ENCODE measurements at places on chromosomes 3 and 15.

DNA sequence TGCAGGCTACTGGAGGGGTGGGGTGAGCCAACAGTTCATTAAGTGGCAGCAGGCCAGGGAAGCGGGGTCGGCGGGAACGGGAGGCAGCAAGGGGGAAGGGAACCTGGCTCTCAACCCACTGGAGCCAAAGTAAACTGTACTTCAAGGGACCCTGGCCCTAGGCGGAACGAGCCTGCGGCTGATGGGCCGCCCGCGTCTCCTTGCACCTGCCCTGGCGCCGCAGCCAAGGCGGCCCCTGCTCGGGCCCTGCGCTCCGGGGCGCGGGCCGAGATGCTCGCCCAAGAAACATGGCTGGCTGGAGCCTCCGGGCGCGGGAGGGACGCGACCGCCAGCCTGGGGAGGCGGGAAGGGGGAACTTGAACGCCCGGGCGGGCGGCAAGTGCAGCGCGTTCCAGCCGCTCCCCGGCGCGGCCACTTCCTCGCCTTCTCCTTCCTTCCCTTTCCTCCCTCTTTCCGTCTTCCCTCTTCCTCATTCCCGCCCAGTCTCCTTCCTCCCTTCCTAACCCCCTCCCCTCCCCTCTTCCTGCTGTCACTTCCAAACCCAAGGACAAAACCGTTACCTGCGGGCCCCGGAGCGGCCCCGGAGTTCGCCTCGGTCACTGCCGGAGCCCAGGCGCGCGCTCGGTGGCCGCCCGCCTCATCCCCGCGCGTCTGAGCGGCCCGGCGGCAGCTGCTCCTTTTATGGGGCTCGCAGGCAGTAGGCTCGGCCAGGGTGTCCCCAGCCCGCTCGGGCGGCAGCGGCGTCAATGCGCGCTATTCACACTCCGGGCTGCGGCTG, 489.7 kb downstream of the MAGI1 start:
- no peak for DNase-seq

DNA sequence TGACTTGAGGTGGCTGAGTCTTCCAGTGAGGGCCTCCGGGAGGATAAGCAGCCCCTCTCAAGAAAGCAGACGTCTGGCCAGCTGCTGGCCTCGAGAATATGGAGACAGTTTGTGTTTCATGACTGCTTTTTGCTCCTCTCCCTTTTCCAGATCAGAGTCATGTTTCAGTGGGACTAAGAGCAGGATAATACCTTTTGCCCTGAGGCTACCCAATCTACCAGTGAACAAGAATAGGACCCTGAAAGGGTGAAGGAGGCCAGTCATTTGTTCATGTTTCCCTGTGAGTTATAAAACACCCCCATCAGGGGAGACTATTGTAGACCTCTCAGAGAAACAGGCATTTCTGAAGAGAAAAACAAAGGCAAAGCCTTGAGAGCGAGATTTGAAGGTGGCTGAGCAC, 137.4 kb downstream of the RYR3 start:
- no peak for DNase-seq

DNA sequence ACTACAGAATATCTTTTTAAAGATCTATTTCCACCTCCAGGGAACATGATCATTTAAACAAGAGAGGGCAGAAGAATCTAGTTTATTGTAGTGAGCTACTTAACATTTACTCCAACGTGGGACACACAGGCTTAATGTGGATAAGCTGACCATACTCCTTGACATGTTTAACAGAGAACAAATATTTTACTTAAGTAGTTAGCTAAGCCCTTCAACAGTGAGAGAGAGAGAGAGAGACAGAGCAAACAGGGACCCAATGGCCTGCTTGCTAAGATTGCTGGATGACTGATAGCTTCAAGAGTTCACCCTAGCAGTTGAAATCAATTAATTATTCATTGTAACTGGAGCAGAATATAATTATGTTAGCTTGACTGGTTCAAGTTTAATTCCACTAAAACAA, 158.6 kb downstream of the ADAM10 start:
- no peak for DNase-seq

GRCh38 chr3:155208183-155208800, 85.2 kb downstream of the STRIT1 start:
- no peak for DNase-seq

DNA sequence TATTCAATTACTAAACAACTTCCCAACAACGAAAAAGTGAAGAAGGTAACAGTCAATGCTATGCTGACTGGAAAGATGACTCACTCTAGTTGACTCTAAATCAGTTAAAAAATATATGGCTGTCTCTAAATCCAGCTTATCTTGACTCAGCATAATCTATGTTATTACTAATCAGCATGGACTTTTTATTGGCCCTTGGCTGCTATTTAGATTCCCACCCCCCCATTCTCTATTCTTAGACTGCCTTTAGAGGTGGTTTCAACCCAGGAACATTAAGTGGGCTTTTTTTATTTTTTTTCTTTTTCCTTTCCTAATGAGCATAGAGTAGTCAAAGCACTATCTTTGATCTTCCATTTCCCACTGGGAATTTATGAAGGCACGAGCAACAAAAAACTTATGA, 1.9 kb downstream of the PCOLCE2 start:
- no peak for DNase-seq

DNA sequence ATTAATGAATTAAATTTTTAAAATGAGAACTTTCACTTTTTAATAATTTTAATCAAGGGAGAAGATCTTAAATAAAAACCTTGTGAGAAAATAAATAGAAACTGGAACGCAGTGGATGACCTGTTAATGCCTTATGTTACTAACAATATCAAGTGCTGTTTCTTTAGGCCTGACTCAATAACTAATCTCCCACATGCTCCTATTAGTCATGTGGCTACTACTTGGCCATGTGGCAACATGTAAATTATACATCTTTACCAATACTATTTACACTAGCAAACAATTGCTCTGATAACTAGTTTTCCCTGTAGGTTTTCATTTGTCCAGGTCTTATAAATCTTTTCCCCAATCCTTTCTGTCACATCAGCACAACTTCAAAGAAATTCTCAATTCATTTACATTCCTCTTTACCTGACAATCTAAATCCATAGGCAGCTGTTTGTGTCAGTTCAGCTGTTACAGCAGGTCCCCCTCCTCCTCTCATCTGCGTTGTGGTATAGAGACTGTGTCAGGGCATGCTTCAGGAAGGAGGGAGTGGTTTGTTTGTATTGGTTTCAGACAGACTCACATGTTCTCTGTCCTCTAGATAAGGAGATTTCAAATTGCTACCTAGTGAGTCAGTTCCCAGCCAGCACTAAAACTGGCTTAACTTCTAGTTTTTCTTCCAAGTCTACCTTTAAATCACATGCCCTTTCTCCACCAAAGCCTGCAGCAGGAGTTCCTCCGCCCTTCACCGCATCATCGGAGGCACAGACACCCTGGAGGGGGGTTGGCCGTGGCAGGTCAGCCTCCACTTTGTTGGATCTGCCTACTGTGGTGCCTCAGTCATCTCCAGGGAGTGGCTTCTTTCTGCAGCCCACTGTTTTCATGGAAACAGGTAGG, 11.3 kb upstream of the C3orf52 start:
- peak; percentile 31 for DNase-seq

GRCh38 chr3:194201953-194202666, 66.2 kb downstream of the HES1 start:
- no peak for DNase-seq

GRCh38 chr3:115628075-115628412, 4.7 kb downstream of the GAP43 start:
- no peak for DNase-seq

GRCh38 chr3:189999718-190000117, 121.0 kb downstream of the P3H2 start:
- no peak for DNase-seq

DNA sequence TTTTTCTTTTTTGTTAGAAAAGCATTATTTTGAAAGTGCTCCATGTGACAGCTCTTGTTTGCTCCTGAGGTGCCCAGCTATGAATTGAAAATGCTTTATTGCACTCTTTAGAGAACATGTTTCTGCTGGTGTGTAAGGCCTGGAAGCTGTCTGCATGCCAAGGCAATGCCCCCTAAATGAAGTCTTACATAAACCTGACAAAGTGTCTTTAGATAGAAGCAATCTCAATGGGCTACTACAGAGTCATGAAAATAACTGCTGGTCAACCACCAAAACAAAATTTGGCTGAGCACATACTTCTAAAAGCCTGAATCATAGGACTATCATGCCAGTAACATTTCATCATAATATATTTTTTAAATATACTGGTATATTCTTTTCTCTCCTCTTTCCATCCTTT, 178.7 kb downstream of the THRB start:
- no peak for DNase-seq

DNA sequence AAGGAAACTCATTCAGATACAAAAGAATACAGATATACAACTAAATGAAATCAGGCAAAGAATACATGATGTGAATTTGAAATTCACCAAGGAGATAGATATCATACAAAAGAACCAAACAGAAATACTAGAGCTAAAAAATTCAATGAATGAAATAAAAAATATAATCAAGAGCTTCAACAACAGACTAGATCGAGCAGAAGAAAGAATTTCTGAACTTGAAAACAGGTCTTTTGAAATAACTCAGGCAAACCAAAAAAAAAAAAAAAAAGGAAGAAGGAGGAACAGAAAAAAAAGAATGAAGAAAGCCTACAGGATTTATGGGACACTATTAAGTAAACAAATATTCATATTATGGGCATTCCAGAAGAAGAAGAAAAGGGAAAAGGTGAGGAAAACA, 137.8 kb downstream of the DMXL2 start:
- DNase-seq = no peak

- no peak for DNase-seq
Observed at GRCh38 chr3:78906245-78906644, 861.6 kb downstream of the ROBO1 start.

DNA sequence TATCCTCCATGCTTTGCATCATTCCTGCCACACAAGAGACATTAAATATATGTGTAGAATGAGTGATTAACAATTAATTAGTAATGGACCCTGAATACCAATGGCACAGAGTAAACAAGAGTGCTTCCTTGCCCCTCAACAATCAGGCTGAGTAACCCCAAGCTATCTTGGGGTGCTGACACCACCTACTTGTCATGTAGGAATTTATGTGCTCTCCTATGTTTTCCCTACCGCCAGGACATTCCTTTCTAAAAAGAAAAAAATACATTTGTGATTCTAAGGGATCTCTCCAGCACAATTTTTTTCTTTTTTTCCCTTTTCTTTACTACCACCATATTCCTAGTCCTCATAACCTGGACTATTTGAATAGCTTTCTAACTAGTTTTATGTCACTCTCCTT, 449.1 kb downstream of the MFSD1 start:
- no peak for DNase-seq

- no peak for DNase-seq
Observed at GRCh38 chr15:80750575-80750974, 28.6 kb upstream of the CEMIP start.
